GDM1 (cell line): ENCODE measurements at places on chromosomes 6 and 20.

DNA sequence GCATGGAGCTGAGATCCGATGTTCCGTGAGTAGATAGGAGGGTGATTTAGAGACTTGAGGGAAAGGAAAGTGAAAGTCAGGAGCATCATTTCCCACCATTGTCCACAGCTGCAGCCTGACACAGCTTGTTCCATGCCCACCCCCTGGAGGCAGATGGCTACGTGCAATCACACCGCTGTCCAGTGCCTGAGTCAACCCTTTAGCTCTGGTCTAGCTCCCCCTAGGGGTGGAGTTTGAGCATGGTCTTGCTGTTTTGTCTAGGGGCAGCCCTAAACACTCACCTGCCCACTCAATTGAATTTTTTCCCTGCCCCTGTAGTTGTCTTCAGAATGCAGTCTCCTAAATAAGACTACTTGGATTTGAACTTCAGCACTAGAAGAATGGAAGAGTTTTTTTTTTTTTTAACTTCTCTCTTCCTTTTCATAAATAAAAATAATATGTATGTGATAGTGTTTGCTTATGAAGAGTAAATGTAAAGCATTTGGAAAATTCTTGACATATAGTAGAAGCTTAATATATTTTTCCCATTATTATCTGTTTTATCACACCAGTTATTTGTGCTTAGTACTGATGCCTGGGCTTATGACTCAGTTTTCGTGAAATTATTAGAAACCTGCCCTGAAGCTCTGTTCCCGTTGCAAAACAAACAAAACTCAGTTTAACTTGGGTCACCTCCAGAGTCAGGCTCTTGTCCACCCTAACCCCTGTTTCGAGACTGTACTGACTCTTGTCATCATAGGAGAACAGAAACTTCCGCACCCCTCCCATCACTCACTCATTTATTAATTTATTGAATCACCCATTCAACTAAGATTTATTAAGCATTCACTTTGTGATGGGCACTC, 814.8 kb downstream of the MAFB start:
- peak; percentile 28 for DNase-seq

DNA sequence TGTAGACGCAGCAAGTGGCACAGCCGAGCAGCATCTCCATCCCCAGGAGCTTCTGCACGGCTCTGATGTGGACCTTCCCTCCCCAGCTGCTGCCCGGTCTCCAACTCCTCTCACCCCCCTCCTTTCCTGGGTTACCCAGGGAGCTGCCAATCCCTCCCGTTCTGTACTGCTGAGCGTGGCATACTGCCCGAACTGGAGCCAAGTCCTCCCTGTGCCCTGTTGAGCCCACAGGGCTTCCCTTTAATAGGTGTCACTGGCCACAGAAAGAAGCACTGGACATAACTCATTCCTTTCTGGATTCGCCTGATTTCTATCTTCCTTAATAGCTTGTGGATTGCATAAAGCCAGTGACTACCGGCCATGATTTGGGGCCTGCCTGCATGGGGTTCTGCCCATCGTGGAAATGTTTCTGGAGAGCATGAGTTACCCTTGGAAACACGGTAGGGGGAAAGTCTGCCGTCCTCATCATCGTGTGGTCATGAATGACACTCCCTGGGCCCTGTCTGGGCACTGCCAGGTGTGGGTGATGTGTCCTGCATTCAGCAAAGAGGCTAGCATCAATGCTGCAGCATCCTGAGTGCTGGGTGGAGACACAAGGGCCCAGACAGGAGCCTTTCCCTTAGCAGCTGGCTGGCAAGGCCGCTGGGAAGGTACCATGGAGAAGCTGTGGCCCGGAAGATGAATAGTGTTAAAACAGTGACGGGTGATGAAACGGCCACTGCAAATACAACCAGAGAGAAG, 189.7 kb downstream of the SYNDIG1 start:
- DNase-seq = no peak

GRCh38 chr6:12916420-12917136, 200.0 kb downstream of the PHACTR1 start:
- no peak for DNase-seq

DNA sequence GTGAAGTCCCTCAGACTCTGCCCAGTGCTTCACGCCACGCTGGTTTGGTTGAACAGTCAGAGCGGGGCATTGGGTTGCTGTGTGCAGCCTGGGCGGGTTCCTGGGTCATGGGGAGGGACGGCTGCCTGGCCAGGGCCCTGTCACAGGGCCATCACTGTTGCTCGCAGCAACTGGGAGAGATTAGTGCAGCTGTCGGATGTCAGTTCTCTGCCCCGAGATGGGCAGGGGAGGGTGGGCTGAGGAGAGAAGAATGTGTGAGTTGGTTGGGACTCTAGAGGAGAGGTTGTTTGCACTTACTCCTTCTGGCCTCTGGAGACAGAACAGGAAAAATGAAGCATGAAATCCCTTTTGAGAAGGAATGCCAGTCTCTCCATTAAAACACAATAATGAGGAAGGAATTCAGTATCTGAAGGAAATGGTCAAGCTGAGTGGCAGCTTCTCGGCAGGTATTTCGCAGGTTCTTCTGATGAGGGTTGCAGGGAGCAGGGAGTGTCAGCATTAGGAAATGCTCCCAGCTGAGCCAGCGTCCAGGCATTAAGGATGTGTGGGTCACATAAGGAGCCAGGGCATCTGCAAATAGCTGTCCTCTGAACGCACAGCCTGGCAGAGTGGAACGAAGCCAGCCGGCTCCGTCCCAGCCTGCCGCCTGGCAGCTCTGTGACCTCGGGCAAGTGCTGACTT, 95.9 kb downstream of the SSR1 start:
- DNase-seq = no peak

DNA sequence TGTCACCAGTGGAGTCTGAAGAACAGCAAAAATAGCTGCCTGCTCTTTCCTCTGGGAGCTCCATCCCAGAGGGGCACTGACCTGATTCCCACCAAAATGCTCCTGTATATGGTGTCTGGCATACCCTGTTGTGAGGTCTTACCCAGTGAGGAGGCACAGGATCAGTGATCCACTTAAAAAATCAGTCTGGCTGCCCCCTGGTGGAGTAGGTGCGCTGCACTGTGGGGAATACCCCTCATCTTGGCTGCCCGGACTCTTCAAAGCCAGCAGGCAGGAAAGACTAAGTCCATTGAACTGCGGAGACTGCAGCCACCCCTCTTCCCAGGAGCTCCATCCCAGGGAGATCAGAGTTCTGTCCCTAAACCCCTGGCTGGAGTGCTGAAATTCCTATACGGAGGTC, 230.9 kb upstream of the HTR1E start:
- DNase-seq = no peak

- DNase-seq = no peak
These were observed 308.2 kb upstream of the THEMIS start for GRCh38 chr6:128208851-128209580.

GRCh38 chr6:22956029-22956681, 386.8 kb downstream of the HDGFL1 start:
- no peak for DNase-seq

DNA sequence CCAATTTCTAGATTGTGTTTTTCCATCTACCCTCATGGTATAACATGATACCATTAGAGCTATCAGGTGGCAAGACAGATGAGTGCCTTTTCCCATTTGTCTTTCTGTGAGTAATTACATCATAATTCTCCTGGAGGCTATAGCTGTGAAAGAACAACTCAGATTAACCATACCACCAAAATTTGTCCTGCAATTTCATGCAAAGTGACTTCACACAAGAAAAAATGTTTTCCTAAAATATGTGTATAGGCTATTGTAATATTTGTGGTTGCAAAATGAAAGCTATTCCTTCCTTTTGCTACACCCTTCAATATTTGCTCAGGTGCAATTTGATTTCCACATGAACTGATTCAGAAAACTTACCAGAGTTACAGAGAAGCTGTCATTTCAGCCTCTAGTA, 547.7 kb upstream of the ID4 start:
- DNase-seq = no peak

- DNase-seq = no peak
These were observed 5.8 kb downstream of the FANCE start for GRCh38 chr6:35457907-35458306.

- no peak for DNase-seq
These were observed 10.5 kb downstream of the ENTPD6 start for GRCh38 chr20:25206063-25206403.

DNA sequence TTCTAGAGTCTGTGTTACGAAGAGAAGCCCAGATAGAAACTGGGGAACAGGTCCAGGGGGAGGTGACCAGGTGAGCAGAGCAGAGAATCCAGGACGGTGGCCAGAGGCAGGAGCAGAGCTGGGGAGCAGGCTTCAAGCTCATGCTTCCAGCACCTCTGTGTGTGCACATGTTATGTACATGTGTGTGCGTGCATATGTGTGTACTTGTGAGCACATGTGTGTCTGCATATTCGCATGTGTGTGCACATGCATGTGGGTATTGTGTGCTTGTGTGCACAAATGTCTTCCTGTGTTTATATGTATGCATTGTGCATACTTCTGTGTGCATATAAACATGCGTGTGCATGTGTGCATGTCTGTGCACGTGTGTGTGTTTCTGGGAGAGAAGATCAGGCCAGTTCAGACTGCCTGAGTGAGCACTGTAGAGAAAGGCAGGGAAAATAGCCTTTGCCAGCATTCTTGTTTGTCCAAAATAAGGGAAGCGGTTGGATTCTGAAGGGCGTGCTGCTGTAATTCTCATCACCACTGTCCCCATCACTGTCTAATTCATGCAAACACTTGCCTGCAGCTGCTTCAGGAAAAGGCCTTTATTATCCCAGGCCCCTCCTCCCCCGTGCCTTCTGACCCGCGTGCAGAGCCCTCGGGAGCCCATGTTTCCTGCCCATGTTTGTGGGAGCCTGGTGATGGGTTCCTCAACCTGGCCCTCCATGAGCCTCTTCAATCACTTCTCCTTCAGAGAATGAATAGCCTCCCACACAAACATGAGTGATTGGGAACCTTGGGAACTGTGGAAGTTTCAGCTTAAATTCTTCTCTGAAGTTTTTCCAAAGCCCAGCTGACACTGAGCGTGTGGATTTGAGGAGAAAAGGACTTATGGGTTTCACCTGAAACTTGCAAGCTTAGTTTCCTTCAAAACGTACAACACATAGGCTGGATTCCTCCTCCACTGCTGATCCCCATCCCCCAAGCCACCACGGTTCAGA, 161.7 kb upstream of the AFDN start:
- no peak for DNase-seq

- peak; percentile 34 for DNase-seq
These were observed 951.1 kb upstream of the ADGRB3 start for GRCh38 chr6:67683960-67684359.

DNA sequence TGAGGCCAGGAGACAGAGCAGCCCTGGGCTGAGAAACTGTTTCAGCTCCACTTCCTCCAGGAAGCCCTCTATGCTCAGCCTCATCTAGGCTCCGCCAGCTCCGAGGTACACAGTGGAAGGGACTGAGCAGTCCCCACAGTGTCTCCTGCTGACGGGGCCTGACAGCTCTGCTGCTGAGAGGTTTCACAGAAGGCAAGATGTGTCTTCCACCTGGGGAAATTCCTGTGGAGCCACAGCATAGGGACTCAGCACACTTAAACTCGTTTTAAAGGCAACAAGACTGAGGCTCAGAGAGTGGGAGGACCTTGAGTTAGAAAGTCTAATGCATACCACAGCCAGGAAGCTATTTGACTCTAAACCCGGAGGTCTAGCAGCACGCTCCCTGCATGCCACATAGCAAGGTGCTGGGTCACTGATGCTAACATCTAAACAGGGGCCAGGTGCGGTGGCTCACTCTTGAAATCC, 6.8 kb downstream of the ADA start:
- DNase-seq = no peak

GRCh38 chr20:63488315-63489251, 10.3 kb downstream of the EEF1A2 start:
- no peak for DNase-seq

DNA sequence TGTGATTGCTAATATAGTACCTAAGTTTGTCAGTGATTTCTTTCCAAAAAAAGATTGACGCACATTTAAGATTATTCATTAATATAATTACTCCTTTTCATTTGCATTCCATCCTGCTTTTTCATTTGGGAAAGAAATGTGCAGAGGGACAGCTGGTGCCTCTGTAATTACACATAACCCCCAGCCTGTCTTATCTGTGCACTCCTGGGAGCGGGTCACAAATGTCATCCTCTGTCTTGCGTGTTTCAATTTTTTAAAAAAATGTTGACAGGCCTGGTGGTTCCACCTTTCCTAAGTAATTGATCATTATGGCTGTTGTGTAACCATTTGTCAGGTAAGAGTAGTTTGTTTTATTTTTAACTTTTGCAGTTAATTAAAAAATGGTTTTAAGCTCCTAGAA, 92.7 kb downstream of the SLX4IP start:
- DNase-seq = no peak

- no peak for DNase-seq
These were observed 116.8 kb downstream of the CHD6 start for GRCh38 chr20:41501376-41501775.

DNA sequence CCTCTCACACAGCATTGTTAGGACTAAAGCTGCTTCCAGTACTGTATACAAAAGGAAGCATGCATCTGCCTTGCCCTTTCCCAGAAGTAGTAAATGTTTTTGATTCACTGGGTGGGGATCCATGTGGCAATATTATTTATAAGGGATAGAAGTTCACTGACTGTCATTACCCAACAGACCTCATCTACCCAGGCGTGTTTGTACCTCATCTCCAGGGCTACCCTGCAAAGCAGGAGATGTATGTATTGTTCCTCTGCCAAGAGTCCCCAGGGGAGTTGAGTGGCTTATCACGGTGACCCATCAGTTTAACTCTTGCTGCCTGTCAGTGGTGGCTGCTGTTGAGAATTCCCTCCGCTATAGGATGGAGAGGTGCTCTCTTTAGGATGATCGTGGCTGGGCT, 42.5 kb downstream of the SLC24A3 start:
- no peak for DNase-seq

DNA sequence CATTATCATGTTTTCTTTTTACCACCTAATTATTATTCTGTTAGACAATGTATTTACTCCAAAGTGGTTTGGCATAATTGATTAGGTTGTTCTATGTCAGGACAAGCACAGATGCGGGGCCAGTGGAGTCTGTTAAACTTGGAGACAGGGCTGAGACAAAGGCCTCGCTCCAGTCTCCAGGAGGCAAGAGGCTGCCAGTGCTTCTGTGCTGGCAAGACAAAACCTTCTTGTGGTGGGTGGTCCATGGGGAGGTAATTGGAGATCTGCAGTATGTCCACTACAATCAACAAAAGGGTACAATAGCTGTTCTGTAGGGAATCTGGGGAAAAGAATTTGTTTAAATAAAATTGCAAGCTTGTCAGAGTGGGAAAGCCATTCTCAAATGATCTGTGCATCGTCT, 677.2 kb upstream of the SLC35B3 start:
- DNase-seq = no peak
